ENCODE measurements at places on chromosomes 12 and 14.

GRCh38 chr12:46921048-46921763, 95.4 kb upstream of the SLC38A4 start:
- DNase-seq: peak; percentile 62

DNA sequence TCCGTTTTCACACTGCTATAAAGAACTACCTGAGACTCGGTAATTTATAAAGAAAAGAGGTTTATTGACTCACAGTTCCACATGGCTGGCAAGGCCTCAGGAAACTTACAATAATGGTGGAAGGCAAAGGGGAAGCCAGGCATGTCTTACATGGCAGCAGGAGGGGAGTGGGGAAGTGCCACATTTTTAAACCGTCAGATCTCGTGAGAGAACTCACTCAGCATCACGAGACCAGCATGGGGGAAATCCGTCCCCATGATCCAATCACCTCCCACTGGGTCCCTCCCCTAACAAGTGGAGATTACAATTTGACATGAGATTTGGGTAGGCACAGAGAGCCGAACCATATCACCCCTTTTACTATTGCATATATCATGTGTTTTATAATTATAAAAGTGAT, 2.0 kb upstream of the PIGH start:
- no peak for DNase-seq

DNA sequence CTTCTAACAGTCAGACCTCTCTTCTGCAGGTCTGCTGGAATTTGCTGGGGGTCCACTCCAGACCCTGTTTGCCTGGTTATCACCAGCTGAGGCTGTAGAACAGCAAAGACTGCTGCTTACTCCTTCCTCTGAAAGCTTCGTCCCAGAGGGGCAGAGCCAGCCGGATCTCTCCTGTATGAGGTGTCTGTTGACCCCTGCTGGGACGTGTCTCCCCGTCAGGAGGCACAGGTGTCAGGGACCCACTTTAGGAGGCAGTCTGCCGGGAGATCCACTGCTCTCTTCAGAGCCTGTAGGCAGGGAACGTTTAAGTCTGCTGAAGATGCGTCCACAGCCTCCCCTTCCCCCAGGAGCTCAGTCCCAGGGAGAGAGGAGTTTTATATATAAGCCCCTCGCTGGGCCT, 125.1 kb downstream of the SOX5 start:
- no peak for DNase-seq

GRCh38 chr12:95257541-95257940, 39.9 kb downstream of the VEZT start:
- DNase-seq: no peak

DNA sequence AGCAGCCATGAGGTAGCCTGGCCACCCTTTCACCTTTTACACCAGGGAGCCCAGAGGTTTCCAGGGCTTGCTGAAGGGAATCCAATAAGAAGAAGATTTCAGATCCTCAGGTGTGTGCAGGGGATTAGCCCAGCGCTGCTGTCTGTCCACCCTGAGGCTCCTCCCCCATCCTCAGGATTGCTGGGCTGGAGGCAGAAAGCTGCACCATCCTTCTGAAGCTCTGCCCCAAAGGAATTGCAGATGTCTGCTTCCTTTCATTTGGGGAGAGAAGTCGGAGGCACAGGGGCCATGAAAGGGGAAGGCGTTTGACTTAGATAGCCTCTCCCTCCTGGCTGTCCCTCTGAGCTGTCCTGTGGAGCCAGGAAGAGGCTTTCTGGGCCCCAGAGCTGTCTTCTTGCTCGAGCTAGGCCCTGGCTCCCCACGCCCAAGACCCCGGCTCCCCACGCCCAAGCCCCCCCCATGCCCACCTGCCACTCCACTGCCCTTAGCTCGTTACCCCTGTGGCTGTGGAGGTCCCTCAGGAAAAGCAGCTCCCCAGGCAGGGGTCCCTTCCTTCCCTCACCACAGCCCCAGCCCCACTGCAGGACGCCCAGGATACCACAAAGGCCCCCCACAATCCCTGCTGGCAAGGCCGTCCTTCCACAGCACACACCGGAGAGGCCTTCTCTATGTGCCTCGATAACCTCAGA, 359.0 kb downstream of the CACNA1C start:
- no peak for DNase-seq

GRCh38 chr14:89493406-89493805, 76.4 kb upstream of the FOXN3 start:
- DNase-seq: no peak

GRCh38 chr14:31024577-31025366, 677 bp upstream of the AP4S1 start:
- DNase-seq: peak; percentile 59

GRCh38 chr12:47882781-47883546, 21.8 kb downstream of the VDR start:
- DNase-seq: peak; percentile 12

DNA sequence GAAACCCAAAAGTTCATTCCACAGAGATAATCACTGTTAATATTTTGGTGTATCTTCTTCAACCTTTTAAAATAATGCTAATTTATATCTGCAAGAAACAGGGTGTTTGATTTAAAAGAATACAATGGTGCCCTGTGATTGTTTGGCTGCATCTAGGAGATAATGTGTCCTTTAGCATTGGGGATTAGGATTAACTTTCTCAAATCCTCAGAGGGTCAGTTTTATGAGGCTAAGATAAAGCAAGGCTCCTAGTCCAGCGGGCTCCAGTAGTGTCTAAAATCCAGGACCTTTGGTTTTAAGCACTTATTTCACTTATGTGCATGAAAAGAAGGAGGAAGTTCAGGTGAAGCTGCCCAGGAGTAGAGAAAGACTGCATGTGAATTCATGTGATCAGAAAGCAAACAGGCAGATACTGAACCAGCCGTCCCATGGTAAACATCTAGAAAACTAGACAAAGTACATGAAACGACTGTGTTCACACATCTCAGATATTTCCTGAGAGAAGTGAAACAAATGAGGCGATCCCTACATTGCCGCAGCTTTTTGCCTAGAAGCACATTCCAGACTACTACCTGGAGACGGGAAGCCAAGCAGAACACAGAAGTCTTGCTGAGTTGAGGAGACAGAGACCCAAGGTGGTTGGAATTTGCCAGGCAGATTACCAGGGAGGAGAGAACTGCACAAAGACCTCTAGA, 129.1 kb upstream of the MAX start:
- DNase-seq: no peak

DNA sequence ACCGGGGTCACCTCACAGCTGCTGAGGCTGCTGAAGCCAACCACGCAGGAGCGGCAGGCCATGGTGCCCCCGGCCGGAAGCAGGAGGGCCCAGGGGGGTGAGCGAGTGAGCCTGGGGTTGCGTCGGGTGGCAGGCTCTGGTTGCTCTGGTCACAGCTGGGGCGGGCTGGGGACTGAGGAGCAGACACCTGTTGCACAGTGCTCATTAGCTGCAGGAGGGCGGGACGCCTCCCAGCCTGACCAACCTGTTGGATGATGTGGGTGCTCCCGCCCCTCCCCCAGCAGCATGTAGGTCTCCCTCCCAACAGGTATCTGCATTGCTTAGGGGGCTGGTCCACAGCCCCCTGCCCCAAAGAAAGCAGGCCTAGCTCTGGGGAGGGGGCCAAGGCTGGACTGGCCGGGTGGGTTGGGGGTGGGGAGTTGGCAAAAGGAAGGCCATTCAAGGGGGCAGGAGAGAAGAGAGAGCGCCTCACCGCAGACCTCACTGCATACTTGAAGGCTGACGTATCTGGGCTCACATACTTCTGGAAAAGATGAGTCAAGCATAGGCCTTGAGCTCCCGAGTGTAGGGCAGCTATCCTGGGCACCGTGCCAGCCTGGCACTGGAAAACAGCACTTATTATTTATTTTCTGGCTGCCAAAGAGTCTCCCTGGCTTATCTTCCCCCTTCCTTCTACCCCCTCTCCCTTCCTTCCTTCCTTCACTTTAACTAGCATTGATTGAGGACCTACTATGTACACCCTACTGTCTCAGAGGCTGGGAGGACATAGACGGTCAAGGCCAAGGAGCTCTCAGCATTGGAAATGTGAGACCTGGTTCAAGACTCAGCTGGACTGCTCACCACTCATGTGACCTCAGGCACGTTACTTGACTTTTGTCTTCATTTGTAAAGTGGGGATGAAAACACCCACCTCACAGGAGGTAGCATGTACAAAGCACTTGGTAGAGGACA, at the start of gene KRT80:
Gene KRT80, minus strand, starts transcription at position 174 of the 951 bp plus-strand sequence. Its CDS starts 112 bp downstream, at position 62.
- DNase-seq: peak; percentile 99

- DNase-seq: peak; percentile 68
Measured at GRCh38 chr12:64696080-64696741, 63.0 kb downstream of the GNS start.

DNA sequence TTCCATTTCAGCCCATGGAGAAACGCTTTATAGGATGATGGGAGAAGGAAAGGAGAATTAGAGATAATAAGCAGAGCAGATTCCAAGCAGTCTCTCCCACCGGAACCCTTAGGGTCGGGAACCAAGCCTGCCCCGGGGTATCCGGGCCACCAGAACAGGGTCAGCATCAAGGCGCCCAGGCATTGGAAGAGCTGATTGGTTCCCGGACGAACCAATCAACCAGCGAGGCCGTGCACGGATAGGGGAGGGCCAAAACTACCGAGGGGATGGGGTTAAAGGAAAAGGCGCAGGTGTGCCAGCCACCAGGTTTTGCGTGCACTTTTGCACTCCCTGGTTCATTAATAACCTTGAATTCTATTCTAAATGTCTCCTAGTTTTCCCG, 1.7 kb downstream of the PPM1H start:
- DNase-seq: peak; percentile 53

GRCh38 chr14:32443890-32444661, 115.0 kb downstream of the AKAP6 start:
- peak; percentile 13 for DNase-seq

- no peak for DNase-seq
Measured at GRCh38 chr12:130495156-130495555, 157.5 kb downstream of the PIWIL1 start.

GRCh38 chr12:28162697-28163096, 27.6 kb upstream of the CCDC91 start:
- DNase-seq: no peak

DNA sequence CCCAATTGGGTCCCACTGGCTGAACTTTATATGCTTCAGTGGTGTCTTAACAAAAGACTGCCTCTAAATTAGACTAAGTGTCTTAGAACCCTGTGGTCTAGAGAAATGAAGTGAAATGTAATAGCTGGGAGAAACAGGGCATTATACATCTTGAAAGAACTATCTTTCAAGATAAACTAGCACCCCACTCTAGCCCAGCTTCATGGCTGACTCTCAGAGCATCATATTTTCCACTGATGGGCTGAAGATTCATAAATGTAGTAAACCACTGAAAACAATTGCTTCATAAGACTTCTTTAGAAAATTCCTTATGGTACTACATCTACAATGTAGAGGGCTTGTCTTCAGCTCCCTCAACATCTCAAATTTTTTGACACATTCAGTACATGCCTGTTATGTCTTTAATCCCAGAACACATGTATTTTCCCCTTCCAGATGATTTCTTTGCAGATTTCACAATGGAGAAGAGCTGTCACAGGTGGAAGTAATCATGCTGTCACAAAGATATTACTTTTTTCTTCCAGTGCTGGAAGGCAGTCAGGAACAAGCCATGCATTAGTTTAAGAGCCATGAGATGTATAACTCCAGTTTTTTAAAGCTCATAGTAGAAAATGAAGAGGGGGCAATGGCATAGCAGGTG, 48.5 kb downstream of the IFNG-AS1 start:
- DNase-seq: peak; percentile 4

DNA sequence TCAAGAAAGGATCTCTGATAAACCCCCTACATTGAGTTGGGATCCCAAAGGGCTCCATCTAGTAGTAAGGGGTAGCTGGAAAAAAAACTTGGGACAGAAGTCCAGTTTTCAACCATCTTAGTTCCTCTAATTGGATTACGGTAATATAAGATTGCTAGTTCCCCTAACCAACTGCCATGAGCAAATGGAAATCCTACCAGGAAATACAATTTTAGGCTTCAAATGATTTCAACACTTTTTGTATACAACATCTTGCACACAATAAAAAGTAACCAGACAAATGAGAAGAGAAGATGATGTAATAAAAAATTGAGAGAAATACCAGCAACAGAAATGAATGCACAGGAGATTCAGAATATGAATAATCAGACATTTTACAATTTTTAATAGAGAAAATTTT, 73.0 kb downstream of the TSHR start:
- DNase-seq: no peak

GRCh38 chr14:74920281-74920680, 2.8 kb downstream of the RPS6KL1 start:
- no peak for DNase-seq

- peak; percentile 59 for DNase-seq
Measured at GRCh38 chr12:103966736-103967135, 1.1 kb downstream of the TDG start.

DNA sequence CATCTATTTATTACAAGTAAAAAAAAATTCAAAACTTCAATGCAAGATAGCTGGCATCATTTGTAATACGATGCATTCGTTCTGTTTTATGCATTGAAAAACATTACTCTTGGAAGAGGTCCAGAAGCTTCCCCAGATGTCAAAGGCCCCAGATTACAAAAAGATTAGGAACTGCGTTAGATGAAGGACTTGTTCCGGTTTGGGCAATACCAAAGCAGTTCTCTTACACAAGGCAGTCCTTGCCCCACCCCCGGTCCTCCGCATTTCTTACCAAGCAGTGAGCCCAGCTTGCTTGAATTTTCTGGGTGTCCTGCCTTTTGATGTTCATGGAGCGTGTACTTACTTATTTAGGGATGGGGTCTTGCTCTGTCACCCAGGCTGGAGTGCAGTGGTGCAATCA, 4.8 kb upstream of the HVCN1 start:
- no peak for DNase-seq

- DNase-seq: peak; percentile 39
Measured at GRCh38 chr12:80271780-80272179, 172.3 kb upstream of the PTPRQ start.

DNA sequence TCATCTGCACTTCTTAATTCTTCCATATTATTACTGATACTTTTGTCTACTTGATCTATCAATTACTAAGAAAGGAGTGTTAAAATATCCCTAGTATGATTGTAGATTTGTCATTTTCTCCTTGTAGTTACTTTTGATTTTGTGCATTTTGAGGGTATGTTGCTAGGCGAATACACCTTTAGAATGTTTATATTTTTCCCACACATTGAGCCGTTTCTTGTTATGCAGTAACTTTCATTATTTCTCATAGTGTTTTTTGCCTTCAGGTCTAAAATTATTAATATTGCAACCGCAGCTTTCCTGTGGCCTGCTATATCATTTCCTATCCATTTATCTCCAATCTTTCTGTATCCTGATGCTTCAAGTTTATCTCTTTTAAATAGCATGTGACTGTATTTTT, 44.6 kb upstream of the C12orf42 start:
- DNase-seq: no peak

DNA sequence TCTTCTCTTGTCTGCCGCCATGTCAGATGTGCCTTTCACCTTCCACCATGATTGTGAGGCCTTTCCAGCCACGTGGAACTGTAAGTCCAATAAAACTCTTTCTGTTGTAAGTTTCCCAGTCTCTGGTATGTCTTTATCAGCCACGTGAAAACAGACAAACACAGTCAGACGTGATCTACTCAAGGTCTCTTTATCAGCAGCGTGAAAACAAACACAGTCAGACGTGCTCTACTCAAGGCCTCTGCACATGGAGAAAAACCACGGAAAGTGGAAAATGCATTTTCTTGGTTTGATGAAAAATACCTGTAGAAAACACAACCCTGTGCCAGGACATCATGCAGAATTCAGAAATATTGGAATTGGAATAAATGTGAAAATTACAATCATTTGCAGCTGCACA, 1115.7 kb downstream of the TMEM121 start:
- no peak for DNase-seq

Measured in adipocyte (in vitro differentiated cells).